ENCODE measurements at places on chromosomes 11 and 22.

GRCh38 chr11:78156127-78156844 lies 16.9 kb upstream of the ALG8 start:
- DNase-seq, result no peak

DNA sequence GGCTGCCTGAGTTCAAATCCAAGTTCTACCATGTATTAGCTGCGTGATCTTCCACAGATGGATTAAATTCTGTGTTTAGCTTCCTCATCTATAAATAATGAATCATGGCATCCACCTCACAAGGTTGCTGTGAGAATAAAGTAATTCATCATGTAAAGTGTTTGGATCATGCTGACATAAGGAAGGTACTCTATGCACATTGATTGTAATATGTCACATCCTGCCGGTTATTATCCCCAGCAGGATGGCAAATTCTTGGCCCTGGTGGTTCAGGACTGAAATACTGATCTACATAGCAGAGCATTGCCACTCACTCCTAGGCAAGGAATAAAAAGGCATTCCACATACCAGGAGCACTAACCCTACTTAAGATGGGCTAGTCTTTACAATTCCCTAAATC lies 40.8 kb downstream of the LGR4 start:
- no peak for DNase-seq

- no peak for DNase-seq
Observed at GRCh38 chr22:41076857-41077256, 15.5 kb upstream of the EP300 start.

DNA sequence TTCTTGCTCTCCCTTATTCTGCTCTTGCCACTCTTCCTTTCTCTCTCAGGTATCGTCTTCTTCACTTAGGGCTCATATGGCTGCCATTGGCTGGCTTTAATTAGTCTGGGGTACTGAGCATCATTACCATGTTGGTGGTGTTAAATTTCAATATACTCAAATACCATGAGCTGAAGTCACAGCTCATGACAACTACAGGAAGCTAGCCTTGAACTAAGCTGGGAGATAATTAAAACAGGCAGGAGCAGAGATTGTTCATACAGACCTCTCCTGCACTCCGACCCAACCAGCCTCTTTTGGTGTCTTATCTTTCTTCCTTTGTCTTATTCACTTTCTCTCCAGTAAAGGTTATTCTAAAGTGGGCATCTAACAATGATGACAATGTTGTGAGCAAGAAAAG lies 130.9 kb upstream of the BLID start:
- DNase-seq, result no peak

- no peak for DNase-seq
Observed at GRCh38 chr11:38672445-38672844, 2074.4 kb upstream of the RAG2 start.

- DNase-seq, result peak; percentile 3
Observed at GRCh38 chr11:120235024-120235628, 4.8 kb upstream of the POU2F3 start.

DNA sequence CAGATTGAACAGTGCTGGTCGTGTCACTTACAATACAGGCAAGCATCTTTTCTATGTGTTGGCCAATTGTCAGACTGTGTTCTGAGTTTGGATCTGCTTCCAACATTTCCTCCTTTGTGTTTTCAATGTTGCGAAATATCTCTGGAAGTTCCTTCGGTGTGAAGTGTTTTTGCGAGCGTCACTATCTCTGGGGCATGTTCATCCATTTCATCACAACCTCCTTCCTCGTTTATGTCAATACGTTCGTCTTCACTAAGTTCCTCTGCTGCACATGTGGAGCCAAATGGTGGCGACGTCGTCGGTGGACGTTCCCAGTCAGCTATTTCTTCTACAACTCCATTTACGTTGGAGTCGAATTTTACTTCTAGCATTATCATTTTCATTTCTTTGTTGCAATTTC lies 100.2 kb upstream of the LMO1 start:
- DNase-seq, result no peak

DNA sequence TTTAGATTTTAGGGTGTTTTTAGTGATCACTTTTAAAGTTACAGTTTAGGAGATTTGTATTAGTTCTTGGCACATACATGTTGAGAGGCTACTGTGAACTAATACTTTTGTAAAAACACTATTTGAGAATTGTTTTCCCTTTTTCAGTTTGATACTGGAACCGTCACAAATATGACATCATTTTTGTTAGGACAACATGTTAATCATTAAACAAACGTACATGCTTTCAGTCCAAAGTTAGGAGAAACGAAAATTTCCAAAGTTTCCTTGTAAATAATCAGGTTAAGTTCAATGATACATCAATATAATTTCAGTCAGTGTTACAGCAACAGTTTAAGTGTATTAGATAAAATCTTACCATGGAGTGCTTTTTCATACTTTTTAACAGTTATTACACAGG lies 53.1 kb downstream of the SPECC1L start:
- no peak for DNase-seq

DNA sequence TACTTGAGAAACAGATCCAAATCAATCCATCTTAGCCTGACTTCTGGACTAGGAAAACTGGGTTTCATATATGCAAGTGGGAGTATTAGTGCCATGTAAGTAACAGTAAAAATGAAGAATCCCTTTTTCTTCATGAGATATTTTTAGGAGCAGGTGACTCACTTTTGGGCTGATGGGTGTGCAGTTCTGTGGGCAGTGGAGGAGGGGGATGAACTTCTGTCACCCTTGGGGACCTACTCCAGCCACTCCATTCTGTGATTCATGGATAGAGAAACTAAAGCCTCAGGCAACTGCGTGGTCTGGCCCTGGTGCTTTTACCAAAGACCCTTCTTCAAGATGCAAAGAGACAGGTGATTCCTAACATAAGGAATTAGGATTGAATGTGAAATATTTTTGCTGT lies 208.6 kb upstream of the NARS2 start:
- no peak for DNase-seq

DNA sequence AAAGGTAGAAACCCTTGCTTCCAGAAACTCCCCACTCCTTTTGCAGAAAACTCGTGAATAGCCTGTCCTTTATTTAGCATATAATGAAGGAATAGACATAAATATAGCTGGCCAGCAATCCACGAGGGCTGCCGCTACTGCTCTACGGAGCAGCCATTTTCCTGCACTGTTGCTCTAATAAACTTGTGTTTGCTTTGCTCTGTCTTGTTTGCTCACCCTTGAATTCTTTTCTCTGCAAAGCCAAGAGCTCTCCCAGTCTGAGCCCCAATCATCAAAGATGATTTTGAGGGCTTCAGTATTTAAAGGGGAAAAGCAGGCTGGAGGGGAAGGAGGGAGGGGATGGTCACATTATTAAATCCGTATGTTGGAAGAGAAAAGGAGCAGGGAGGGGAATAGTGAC lies 16.6 kb upstream of the CHKA start:
- peak; percentile 45 for DNase-seq

- no peak for DNase-seq
Observed at GRCh38 chr11:109196016-109196415, 226.0 kb upstream of the C11orf87 start.

DNA sequence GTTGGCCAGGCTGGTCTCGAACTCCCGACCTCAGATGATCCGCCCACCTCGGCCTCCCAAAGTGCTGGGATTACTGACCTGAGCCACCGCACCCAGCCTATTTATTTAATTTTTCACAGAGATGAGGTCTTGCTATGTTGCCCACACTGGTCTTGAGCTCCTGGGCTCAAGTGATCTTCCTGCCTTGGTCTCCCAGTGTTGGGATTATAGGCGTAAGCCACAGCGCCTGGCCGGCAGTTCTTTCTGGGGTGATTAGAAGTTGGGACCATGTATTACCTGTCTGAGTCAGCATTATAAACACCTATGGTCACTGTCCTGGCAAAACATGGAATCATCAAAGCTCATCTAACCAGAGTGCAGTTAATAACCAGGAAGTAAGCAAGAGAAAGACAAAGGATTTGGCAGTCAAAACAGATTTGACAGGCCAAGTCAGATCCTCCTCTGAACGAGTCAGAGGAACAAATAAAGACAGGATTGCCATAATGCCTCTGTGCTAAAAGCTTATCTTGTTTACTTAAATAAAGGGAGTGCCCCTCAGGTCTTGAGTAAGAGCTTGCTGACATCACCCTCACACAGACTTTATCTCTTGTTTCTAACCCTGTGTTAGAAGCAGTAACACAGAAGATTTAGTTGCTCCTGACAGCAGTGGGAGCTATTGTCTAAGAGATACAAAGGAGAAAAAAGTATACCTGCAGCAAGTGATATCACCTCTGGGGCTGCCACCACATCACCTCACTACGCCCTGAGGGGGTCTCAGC lies 3.7 kb downstream of the SERPIND1 start:
- no peak for DNase-seq

DNA sequence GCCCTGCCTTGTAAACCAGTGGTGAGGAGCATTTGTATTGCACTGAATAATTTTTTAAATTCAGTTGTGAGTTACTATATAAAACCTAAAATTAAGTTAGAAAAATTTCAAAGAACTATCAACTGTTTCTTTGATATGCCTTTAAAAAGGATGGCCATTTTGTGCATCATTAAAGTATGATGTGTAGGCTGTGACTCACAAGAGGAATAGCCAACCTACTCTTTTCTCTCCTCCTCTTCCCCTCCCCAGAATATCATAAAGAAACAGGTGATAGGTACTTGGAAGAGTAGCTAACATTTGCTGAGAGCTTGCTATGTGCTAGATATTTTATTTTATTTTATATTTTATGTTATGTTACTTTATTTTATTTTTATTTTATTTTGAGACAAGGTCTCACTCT lies 10.6 kb upstream of the PIK3C2A start:
- no peak for DNase-seq

DNA sequence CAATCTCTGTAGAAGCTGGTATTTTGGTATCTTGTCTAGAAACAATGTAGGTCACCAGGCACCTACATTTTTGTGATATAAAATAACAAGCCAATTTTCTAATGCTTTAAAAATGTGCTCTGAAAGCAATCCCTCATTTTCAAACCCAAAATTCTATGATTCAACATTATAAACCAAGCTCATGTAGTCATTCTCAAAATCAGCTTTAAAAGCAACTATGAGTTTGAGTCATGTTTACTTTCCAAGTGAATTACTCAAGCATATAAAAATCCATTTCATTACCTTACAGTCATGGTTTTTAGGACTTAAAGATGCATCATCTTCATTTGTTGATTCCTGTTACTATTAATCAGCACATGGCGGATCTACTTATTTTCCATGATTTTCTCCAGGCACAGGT lies 216.4 kb downstream of the GRM5 start:
- no peak for DNase-seq

- peak; percentile 14 for DNase-seq
Observed at GRCh38 chr11:63680834-63681320, 423 bp upstream of the RTN3 start.

- DNase-seq, result no peak
Observed at GRCh38 chr11:75230621-75231020, 10.0 kb upstream of the TPBGL start.

GRCh38 chr22:37412495-37413250 lies 14.6 kb downstream of the ELFN2 start:
- no peak for DNase-seq

DNA sequence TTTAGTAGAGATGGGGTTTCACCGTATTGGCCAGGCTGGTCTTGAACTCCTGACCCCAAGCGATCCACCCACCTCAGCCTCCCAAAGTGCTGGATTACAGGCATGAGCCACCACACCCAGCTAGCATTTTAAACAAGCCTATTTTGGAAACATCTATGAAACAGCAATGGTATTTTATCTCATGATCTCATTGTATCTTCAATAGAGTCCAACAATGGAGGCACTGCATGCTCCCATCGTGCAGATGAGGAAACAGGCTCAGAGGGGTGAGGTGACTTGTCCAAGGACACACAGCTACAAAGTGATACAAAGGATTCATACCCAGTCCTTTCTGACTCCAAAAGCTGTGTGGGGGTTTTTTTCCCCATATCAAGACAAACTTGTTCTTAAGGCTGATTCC lies 39.0 kb upstream of the RTL6 start:
- DNase-seq, result no peak

GRCh38 chr11:2588809-2589537 lies 110.8 kb downstream of the KCNQ1OT1 start:
- no peak for DNase-seq

- no peak for DNase-seq
Observed at GRCh38 chr11:133732109-133732674, 113.1 kb downstream of the SPATA19 start.

- DNase-seq, result no peak
Observed at GRCh38 chr22:30308093-30308492, 18.6 kb downstream of the TBC1D10A start.

DNA sequence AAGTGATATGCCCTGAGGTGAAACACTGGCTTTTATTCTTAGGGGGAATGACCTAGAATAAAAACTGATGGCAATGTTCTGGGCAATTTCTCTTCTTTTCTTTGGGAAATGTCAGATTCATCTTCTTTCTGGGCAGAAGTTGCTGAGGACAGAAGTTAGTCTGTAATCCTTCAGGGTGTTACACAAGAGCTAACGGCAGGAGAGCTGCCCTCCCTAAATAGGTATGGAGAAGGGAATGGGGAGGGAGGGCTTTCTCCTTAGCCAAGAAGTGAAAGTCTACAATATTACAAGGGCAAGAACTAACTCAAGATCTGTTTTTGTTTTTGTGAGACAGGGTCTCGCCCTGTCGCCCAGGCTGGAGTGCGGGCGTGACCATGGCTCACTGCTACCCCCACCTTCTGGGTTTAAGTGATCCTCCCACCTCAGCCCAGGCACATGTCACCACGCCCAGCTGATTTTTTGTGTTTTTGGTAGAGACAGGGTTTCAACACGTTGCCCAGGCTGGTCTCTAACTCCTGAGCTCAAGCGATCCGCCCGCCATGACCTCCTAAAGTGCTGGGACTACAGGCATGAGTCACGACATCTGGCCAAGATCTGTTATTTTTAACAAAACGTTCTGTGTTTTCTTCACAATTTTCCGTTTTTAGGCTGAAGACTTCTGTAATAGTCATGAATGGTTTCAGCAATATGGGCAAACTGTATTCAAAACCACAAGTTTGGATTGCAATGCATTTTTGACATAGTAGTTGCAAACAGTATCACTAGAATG lies 7.2 kb downstream of the PIWIL4 start:
- DNase-seq, result no peak

- DNase-seq, result no peak
Observed at GRCh38 chr11:111582881-111583280, 19.4 kb upstream of the SIK2 start.

GRCh38 chr11:96037405-96037949 lies 113.6 kb upstream of the MTMR2 start:
- no peak for DNase-seq

- no peak for DNase-seq
Observed at GRCh38 chr11:11620921-11621572, 758 bp downstream of the GALNT18 start.

DNA sequence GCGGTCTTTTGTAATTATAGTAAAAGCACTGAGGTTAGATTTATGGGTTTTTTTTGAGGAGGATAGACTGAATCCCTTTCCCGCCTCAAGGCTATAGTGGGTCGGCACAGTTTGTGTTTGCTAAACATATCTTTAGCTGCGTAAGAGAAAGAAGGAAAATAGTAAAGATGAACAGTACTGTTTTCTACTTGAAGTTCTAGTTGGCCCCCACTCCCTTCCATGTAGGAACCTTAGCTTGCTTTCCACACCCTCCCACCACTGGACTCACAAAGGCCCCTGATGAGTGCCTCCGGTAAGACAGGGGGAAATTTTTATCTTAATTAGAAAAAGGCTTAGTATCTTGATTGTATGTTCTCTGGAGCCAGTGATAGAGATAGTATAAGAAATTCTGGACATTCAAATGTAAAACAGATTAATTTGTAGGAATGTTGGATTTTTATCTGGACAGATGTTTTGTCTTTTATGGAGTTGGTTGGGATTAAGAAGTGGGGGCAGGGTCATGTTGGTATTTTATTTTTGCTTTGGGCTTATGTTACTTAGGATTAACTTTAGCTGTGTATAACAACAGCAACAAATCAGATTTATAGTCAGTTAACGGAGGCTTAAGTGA lies 49.4 kb downstream of the PTPRJ start:
- no peak for DNase-seq
